Mesenteric fat pad (tissue), 1 donor: ENCODE measurements at places on chromosomes 7 and 10. TPM values are rescaled to one million over a fixed set of nuclear protein-coding genes. Genes with fewer than 3 reads are reported as not detected.
A peak's percentile ranks its signal among the peaks of the same experiment; 100 is the strongest.

The MICALL2 gene
- total RNA-seq, result 28.2 TPM

DNA sequence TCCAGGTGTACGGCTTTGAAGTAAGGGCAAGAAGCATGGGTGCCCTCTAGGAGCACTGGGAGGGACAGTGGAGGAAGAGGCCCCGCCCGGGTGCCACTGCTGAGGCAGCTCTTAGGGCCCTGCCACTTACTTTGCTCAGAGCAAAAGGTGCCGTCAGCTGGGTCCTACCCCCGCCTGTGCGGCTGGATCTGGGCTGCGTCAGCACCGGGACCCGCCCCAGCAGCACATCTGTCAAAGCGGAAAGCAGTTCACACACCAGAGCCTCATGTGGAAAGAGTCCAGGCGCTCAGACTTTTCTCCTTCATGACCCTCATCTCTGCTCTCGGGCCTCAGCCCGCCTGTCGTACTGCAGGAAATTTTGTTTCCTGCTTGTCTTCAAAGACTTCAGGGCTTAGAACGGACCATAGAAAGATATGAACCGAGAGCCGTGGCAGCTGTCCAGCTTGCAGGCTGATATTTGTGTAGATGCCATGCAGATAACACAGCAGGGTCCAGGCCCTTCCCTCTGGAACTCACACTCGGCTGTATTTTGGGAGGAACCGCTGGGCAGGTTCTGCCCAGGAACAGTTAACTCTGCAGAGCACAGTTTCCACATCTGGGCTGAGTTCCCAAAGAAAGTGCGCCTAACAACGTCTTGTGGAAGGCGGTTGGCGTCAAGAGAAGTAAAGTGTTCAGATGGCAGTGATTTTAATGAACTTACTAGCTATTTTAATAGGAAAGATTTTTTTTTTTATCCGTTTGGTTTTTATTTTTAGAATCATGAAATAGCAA lies 44.3 kb upstream of the PRKAR1B start:
- no peak for DNase-seq

- peak; percentile 87 for DNase-seq
Measured at GRCh38 chr7:2787251-2787951, 56.7 kb downstream of the GNA12 start.

The KIF11 gene
- total RNA-seq, result 0.29 TPM

- DNase-seq, result no peak
Measured at GRCh38 chr10:28298951-28299350, 3.9 kb downstream of the MPP7 start.

GRCh38 chr10:8014649-8015048 lies 39.8 kb upstream of the GATA3 start:
- DNase-seq, result no peak

DNA sequence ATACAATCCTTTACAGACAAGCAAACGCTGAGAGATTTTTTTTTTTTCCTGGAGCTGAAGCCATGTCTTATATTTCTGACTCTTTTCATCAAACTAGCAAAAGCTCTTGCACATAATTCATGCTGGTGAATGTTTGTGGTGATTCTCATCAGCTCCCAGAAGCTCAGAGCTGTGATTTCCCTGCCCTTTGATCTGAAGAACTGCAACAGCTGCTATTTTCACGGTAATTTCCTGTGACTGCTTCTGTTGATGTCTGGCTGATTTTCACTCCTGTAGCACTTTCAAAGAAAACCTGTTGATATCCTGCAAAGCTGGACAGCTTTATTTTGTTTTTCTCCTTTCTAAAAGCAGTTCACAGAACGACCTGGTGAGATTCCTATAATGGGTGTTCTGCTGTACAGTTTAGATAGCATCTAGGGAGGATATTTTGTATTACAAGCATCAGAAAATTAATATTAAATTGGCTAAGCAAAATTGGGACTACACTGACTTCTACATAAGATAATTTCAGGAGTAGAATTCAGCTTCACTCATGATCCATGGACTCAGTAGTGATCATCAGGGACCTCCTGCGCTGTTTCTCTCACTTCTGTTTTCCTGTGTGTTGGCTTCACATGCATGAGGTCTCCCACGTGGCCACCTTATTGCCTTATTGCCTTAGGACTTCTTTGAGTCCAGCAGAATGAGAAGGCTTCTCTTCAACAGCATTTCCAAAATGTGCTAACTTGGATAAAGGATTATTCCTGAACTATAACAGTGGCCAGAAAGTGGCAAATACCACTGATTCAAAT lies 1111.6 kb upstream of the SORCS1 start:
- DNase-seq, result no peak

DNA sequence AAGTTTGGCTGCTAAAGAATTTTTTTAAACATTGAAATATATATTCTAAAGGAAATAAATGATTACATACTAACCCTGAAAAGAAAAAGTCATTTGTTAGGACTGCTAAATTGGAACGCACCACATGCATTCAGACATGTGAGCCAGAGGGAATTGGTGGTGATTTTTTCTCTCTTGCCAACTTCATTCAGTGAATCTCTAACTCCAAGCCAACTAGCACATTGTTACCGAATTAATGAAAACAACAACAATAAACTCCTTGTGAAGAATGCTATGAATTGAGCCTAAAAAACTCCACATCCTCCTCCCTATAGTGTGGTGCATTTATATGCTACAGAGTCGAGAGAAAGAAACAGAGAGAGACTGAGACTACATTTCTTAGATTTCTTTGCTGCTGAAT lies 135.5 kb upstream of the CACNA2D1 start:
- DNase-seq, result no peak
